ENCODE measurements at places on chromosomes 16 and 17.
A peak's percentile ranks its signal among the peaks of the same experiment; 100 is the strongest.

GRCh38 chr16:80517846-80518245, 22.9 kb upstream of the DYNLRB2 start:
- DNase-seq, result no peak

DNA sequence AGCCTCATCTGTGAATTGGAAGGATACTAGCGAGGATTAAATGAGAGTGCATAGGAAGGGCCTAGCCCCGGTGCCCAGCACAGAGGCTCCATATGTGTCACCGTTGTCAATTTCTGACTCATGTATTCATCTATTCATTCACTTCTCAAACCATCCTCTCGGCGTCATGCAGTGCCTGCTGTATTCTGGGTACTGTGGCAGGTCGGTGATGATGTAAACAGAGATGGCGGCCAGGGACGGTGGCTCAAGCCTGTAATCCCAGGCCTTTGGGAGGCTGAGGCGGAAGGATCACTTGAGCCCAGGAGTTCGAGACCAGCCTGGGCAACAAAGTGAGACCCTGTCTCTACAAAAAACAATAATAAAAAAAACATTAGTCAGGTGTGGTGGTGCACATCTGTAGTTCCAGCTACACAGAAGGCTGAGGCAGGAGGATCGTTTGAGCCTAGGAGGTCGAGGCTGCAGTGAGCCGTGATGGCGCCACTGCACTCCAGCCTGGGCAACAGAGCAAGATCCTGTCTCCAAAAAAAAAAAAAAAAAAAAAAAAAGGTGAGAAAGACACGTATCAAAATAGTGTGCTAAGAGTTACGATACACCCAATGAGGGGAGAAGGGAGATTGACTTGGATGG, 4.3 kb upstream of the PPP1R1B start:
- DNase-seq, result no peak

- no peak for DNase-seq
These were observed 23.5 kb downstream of the GTF3C1 start for GRCh38 chr16:27526180-27526579.

DNA sequence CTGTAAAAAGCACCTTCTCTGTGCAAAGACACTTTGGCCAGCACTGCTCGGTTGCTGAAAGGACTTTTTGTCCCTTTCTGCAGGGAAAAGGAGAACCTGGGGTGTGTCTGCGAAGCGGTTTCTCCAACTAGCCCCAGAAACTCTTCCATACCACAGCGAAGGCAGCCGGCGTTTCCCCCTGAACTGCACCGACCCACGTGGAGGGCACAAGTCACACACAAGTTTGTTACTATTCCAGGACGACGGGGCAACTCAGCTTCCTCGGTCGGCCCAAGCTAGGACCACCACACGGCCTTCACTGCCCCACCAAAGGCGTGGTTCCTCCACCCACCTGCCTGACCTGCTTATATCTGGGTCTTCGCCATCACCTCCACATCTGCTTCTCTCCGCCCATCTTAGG, 1.9 kb downstream of the RTN4RL1 start:
- DNase-seq, result no peak

- no peak for DNase-seq
These were observed 7.1 kb upstream of the SPNS3 start for GRCh38 chr17:4426499-4427208.

- DNase-seq, result no peak
These were observed 25.7 kb downstream of the AKAP1 start for GRCh38 chr17:57110579-57111325.

DNA sequence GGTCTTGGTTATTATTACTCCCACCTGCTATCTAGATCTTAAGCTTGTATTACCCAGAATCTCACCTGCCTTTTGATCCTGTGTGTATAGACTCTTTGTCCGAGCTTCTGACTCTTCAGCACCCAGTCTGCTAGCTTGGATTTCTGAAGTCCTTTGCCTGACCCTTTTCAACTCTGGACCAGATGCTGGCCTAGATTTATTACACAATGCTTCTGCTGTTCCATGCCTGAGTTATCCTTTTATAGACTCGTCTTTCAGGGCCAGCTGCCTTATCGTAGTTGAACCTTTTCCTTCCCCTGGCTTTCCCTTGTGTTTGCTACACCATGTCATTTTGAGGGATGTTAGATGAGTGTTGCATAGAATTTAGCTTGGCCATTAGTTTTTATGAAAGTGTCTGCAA, 32.6 kb downstream of the RHOT1 start:
- no peak for DNase-seq

GRCh38 chr17:13027246-13027645, 9.4 kb upstream of the ELAC2 start:
- DNase-seq, result no peak

DNA sequence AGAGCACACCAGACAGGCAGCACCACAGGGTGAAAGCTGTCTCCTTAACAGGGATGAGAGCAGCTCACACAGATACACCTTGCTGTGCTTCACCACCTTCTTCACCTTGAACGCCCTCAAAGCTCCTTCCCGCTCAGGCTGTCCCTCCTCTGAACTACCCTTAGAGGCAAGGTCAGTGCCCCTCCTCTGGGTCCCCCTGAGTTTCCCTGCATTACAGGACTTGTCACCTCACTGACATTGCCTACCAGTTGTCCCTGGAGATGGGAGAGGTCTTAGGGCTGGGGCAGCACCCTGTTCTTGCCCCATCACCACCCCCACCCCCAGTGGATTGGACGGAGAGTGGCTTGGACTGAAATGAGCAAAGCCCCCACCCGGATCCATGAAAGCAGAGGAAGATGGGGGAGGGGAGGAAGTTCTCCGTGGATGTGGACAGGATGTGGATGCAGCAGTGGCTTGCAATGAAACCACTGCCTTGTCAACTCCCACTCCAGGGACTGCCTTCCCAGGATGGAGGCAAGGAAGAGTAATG, 73.2 kb upstream of the CDH5 start:
- no peak for DNase-seq

DNA sequence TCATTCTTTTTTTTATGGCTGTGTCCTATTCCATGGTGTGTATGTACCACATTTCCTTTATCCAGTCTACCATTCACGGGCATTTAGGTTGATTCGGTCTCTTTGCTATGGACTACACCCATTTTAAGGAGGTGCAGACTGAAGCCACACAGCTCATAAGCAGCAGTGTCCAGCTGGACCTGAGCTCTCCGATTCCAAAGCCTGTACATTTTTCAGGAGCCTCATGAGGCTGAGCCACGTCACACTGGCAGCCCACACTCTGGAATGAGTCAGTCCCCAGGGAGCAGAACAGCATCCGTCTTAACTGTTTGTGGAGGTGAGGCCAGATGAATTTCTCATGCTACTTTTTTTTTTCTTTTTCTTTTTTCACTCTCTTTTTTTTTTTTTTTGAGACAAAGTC, 116.1 kb downstream of the C16orf95 start:
- peak; percentile 77 for DNase-seq

GRCh38 chr16:47528431-47528830, 67.3 kb downstream of the PHKB start:
- DNase-seq, result no peak

GRCh38 chr17:72445055-72445991, 324.5 kb downstream of the SOX9 start:
- no peak for DNase-seq

DNA sequence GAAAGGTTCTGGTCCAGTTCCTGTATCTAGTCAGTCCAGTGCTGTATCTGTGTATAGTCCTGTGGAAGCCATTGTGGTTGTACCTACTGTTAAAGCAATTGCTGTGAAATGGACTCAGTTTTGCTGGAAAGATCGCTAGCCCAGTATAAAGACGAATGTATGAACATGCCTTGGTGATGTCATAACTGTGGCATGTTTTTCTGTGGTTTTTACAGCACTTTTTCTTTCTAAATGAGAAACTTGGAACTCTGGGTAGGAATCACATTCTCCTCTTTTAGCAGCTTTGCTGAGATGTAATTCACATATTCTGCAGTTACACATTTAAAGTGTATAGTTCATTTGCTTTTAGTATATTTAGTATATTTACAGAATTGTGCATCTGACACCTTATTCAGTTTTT, 58.1 kb downstream of the MAP2K4 start:
- peak; percentile 55 for DNase-seq

- no peak for DNase-seq
These were observed at the start of gene CD300LF for GRCh38 chr17:74712756-74713155. TSS of gene CD300LF (minus strand) at chr17:74712923. CDS start at chr17:74712866, 57 bp downstream.

DNA sequence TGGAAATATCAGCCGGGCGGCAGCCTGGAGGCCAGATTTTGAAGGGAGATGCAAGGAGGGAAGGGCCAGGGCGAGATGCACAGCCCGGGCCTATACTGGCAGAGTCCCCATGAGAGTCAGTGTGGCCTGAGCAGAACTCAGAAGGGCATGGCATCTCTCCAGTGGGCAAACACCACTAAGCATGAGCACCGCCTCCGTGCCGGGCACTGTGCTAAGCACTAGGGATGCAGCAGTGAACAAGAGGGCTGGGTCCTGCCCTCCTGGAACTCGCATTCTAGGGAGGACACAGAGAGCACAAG, 33.5 kb downstream of the TK2 start:
- DNase-seq, result no peak

DNA sequence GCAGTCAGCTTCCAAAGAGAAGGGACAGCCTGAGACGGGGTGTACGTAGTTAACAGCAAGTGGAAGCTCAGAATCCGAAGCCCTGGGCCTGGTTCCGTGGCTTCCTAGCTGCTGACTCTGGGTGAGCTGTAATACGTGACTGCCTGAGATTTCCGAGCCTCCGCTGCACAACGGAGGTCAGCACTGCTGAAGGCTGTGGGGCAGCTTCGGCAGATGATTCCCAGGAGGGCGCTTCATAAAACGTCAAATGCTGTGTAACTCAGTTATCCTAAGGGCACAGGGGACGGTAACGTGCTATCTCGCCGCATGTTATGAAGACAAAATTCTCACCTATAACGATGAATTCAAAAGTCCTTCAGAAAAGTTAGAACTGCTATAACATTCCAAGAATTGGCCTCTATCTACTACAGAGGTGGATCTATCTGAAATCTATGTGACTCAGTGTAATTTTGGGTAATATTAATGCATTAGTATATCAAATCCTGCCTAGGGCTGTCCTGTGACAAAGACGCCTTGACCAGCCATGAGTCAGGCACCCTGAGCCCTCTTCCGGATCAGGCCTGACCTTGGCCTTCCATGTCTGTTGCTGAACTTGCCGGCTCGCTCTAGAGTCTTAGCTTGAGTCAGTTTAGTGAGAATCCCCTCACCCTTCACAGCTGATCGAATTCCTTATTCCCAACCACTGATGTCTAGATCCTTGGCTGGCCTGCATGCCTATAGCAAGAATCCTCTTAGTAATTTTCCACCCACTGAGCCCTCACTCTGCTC, 43.5 kb downstream of the MARF1 start:
- DNase-seq, result no peak

DNA sequence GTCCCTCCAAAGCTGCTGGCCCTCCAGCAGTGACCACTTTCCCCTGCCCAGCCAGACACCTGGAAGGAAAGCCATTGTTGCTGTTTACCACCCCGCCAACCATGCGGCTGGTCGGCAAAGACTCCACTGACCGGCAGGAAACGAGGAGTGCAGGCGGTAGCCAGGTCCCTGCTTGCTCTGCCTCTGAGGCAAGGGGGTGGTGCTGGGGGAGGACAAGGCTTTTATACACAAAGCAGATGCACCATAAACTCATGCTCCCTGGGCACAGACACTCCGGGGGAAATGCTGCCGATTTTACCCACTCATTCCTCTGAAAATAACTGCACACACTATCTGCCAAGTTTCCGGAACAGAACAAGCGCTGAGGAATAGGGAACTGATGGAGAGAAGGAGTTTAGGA, 62.8 kb upstream of the GRIN2A start:
- DNase-seq, result no peak

DNA sequence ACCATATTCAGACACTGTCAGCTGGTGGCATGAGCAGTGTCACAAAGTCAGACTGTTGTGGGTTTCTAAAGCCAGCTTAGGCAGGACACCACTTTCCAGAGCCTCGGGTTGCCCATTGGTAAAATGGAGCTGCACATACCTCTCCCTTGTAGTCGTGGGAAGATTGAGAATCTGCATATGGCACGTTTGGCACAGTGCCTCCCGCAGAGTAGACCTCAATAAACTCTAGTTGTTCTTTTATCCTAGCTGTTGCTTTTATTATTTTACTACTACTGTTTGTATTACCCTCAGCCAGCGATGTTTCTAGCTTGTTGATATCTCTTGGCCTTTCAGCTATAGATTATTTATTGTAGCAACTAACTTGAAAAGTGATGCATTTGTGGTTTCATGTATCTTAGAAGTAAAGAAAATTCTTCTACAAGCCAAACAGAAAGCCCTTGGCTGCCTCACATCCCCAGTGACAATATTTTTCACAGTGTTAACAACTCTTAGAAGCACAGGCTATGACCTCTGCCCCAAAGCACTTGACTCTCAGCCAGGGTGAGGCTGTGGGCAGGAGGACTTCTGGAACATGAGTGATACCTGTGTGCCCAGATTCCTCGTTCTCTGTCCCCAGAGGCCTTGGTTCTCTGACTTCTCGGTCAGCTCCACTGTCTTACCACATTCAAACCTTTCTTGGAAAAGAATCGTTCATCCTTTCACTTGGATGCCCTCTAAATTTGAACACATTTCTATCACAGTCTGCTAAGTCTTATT, 351.6 kb downstream of the SNX29 start:
- DNase-seq, result no peak

DNA sequence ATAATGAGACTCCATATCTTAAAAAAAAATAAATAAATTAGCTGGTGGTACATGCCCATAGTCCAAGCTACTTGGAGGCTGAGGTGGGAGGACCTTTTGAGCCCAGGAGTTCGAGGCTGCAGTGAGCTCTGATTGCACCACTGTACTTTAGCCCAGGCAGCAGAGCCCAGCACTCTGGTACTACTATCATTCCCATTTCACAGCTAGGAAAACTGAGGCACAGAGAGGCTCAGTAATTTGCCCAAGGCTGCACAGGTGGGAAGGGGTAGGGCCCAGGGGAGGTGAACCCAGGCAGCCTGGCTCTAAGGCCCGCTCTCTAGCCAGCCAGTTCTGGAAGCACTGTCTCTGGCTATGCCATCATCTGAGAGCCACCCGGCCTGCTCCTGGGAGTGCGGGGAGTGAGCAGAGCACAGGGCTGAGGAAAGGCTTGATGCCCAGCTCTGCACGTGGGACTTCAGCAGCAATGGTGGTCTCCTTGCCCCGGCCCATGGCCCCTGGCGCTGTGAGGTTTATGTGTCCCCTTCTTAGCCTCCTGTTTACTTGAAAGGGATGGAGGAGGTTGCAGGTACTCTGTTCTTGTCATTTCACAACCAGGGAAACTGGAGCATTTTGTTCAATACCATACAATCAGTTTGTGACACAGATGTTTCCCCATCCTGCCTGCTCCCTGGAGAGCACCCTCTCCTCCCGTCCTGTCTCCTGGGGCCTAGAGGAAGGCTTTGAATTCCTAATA, 222.3 kb downstream of the KATNIP start:
- no peak for DNase-seq

All from RWPE1 (cell line).